Karpas-422 (cell line): ENCODE measurements at places on chromosomes 3 and 15. TPM values are rescaled to one million over a fixed set of nuclear protein-coding genes. Genes with fewer than 3 reads are reported as not detected.

The BCHE gene
- 0.11 TPM in 2 replicates for total RNA-seq

GRCh38 chr15:33293713-33294334, 16.9 kb upstream of the RYR3 start:
- DNase-seq = no peak

DNA sequence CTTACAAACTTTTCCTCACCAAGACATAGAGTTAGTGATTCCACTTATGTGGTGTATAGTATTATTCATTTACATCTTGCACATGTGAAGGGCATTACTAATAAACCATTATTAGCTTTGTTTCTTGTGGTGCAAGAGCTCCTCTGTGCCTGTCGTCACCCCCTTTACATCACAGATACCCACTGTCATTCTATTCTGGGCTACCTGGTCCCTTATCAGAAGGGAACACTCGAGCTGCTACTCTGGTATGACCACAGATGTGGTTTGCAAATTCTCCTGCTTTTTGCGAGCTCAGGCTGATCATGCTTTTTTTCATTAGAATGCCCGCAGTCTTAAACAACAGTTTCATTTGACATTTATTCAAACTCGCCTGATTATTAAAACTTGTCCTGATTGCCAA, 13.9 kb upstream of the SENP2 start:
- no peak for DNase-seq

The PIGX gene
- total RNA-seq = 51.3 and 55.6 TPM in 2 replicates

- DNase-seq = no peak
Observed at GRCh38 chr3:325495-325894, 128.9 kb downstream of the CHL1 start.

The UACA gene
- not detected in 2 replicates for total RNA-seq

DNA sequence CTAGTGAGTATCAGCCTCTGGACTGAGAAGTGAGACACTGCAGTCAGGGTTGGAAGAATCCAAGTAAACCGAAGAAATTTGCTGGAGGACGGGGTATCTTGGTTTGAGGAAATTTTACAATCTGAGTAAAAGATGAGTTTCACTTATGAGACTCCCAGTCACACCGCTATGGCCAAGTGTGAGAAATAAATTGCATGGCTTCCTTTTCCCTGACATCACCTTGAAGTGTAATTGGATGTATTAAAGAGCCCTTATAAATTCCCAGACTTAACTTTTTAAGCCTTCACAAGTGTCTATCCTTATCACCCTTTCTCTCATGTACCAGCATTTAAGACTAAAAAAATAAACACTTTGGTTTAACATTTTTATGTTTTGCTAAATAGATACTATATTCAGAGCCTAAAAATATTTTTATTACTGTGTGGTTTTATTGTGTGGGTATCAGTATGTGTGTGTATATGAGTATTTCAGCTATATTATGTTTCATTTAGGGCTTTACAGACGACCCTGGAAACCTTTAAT, 23.8 kb downstream of the USP3 start:
- DNase-seq = no peak

The ANKRD63 gene
- not detected in 2 replicates for total RNA-seq

The JMJD7 gene
- 2.8 and 9.2 TPM in 2 replicates for total RNA-seq

DNA sequence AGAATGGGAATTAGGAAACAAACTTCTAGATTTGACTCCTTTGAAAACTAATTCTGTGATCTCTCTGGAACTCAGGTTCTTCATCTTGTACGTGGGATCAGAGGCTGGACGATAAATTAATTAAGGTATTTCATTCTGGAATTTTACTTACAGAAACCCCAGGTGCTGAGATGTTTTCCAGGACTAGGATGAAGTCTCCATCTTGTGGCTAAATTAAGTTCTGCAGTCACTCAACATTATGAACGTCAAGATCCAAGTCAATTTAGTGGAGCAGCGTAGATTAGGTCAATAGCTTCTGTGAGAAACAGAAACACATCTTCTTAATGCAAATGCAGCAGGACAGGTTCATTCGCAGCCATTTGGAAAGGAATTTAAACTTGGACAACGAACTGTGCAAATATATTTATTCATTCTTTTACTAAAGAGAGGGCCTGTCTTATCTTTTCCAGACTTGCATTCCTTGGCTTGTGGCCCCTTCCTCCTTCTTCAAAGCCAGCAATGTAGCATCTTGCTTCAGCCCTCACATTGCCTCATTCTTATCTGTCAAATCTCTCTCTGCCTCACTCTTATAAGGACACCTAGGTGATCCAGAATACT, 26.7 kb upstream of the TMC3 start:
- DNase-seq = peak; percentile 65

GRCh38 chr3:44284949-44285348, 43.3 kb downstream of the TOPAZ1 start:
- no peak for DNase-seq

DNA sequence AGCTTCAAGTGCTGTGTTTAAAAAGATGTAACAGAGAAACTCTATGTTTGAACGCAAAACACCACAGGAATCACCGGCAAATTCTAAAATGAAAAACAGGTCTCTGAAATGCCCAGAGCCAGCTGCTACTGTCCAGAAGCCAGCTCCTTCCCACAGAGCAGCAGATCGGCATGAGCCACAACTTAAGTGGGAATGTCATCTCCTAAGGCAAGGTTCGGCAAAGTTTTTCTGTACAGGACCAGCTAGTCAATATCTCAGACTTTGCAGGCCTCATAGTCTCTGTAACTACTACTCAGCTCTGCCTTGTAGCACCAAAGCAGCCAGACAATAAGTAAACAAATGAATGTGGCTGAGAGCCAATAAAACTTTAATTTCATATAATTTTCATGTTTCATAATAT, 4.9 kb downstream of the PLOD2 start:
- DNase-seq = no peak

- DNase-seq = no peak
Observed at GRCh38 chr3:56192001-56192400, 276.3 kb downstream of the ERC2 start.

GRCh38 chr3:64027658-64028057, 4.4 kb upstream of the PSMD6 start:
- DNase-seq = no peak

- DNase-seq = peak; percentile 90
Observed at GRCh38 chr3:122101646-122102045, 46.5 kb downstream of the CD86 start.

The PAK6 gene
- total RNA-seq = 0.45 and 0.69 TPM in 2 replicates

DNA sequence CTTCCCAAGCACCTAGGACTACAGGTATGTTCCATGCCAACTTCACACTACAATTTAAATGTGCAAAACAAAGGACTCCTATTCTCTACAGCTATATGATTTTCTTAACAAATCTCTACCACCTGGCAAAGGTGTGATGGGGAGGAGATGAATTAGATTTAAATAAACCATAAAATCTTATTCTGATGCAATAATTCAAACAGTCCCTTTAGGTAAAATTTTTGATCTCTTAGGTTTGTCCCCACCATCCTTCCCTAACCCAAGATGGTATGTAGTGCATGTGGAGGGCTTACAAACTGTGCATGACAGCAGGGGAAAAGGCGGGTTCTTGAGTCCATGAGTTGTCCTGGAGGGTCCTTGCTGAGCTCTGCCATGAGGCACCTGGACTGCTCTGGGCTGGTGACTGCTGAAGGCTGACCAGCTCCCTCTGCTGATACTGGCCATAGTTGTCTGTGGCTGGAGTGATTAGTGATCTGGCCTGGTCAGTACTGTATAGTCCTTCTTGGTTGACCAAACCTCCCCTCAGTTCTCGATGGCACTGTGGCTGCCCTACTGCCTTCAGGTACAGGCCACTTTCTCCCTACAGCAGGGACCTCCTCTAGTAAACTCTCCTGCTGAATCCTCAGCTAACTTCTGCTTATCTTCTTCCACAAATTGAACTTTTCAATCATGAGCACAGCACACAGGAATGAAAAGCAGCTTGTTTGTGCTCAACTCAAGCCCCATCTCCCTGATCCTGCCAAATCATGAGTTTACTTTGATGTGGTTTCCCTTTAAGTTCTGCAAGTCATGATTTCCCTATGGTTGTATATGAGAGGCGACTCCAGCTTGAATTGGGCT, 30.1 kb downstream of the CFAP161 start:
- no peak for DNase-seq

DNA sequence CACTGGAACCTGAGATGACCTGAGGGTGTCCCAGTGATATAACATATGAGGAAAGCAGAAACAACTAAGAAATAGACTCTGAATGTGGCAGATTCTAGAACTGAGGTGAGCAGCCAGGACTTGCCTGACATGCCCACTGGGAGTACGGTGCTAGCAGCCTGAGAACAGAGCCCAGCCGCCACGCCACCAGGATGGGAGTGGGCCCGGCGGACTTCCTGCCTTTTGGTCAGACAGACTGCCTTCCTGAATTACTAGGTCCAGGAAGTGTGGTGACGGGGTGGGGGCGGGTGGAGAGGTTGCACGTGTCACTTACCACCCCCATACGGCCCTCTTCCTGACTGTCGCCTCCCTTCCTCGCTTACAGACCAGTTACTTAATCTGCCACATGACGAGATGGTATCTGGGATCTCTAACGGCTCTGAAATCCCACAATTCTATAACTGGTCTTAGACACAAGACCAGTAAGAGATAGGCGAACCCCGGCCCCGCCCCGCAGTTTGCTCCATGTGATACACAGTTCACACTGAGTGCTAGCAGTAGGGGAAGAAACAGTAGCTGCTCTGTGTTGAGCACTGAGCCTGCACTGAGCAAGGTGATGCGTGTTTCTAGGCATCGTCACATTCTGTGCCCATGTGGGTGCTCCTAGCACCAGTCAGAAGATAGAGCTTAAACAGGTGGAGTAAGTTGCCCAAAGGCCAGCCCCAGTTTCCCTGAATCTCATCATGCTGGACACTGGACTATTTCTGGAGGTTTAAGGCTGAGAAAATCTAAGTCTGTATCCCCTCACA, 95.7 kb downstream of the CPN2 start:
- no peak for DNase-seq

The TMEM40 gene
- total RNA-seq = 0.18 and 0.26 TPM in 2 replicates

DNA sequence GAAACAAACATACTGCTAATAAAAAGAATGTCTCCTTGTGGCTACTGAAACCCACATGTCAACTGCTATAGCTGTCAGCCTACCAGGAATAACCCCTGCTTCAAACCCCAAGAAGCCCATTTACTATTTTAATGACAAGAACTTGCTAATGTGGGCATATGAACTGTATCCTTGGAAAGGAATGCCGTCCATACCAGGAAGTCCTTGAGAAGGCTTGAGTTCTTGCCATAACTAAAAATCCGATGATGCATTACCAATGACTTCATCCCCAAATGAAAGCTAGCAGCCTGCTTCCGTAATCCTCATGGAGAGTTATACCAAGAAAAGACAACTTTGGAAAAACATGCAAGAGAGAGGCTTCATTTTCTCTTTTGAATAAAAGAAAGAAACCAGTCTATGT, 34.8 kb downstream of the MINDY4B start:
- DNase-seq = no peak

DNA sequence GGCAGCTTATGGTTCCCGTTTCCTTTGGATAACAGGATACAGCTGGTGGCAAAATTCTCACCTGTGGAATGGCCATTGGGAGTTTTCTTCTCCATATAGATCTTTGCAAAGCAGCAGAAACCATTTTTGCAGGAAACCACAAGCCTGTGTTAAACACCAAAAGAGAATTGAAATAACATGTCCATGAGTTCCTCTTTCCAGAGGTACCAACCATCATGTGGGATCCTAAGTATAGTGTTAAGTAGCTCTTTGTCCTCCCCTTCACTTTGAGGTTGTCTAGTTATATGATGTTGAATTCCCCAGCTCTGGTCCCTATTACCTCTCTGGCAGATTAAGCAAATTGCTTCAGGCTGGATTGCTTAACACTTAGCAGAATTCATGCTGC, 94.9 kb downstream of the AKAP13 start:
- DNase-seq = peak; percentile 90

DNA sequence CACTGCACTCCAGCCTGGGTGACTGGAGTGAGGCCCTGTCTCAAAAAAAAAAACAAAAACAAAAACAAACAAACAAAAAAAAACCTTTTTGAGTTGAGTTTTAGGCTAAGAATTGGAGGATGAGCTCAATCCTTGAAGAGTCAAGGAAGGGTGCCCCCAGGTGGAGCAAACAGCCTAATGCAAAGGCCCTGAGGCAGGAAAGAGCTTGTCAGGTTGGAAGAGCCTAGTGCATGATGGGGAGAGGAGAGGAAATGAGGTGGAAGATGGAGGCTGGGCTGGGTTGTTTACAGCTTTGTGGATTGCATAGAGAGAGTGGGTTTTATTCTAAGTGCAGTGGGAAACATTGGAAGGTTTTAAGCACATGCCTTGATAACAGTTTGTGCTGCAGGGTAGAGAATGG, 2.1 kb upstream of the SNX22 start:
- peak; percentile 71 for DNase-seq

The CCR9 gene
- total RNA-seq = not detected in 2 replicates

GRCh38 chr3:39927479-39927878, 118.1 kb downstream of the MYRIP start:
- no peak for DNase-seq

- DNase-seq = no peak
Observed at GRCh38 chr15:63764804-63765311, 68.9 kb downstream of the HERC1 start.

GRCh38 chr15:72369964-72370363, 5.8 kb downstream of the HEXA start:
- no peak for DNase-seq

The POTEB gene
- not detected in 2 replicates for total RNA-seq

DNA sequence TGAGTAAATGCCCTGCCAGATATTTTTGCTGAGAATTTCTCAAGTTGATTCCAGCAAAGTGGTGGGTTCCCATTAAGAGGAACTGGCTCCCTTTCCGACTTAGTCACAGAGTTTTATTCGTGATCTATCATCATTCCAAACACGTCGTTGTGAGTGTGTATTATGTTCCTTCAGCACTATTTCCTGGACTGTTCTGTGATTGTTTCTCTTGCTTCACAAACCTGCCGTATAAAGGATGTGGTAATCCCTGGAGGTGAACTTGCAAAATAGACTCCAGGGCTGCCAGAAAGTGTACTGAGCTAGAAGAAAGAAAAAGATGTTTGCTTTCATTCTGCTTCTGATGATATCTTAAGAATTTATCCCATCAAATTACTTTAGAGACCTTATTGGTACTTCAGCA, 14.5 kb upstream of the CAPN3 start:
- DNase-seq = no peak

DNA sequence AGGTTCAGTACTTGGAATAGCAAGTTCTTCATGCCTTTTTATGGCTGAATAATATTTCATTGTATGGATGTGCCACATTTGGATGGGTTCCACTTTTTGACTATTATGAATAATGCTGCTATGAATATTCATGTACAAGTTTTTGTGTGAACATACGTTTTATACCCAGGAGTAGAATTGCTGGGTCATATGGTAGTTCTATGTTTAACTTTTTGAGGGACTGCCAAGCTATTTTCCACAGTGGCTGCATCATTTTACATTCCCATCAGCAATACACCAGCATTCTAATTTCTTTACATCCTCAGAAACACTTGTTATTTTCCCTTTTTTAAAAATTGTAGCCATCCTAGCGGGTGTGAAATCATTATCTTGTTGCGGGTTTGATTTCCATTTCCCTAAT, 76.0 kb upstream of the PRR20G start:
- DNase-seq = no peak
